ENCODE measurements at places on chromosomes 4 and X. TPM values are rescaled to one million over a fixed set of nuclear protein-coding genes. Genes with fewer than 3 reads are reported as not detected.

- H3K36me3 ChIP-seq: no peaks in the 10 kb centered on the region
- H3K27ac ChIP-seq: no peak overlapping the region
- DNase-seq: no peak
- no peak overlapping the region for H3K4me3 ChIP-seq
These were observed 109.6 kb downstream of the PCDH18 start for GRCh38 chr4:137422666-137423065.

DNA sequence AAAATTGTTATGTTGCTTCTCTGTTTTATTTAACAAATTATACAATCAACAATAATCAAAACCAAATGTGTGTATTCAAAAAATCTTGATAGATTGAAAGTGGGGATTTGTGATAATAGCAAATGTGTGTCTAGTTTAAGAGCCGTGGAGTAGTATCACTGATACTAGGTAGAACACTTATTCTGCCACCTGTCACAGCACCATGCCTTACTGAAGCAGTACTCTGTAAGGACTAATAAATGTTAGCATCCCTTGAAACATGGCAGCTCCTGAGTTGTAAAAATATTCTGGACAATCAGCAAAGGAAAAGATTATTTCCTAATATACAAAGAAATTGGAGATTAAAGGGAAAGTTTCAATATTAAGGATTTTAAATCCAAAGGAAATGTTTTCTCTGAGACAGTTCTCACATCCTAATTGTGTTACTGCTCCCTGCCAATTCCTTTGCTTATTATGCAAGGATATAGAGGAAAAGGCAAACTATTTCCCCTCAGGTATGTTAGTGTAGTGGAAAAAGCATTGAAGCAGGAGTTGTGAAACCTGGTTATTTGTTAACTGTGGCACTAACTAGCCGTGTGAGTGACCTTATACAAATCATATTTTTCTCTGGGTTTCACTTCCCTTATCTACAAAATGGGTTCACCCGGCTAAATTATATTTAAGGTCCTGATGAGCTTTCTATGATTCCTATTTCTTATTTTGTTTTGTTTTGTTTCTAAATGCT is 303.1 kb downstream of the ARHGAP24 start:
- no peaks in the 10 kb centered on the region for H3K36me3 ChIP-seq
- no peak overlapping the region for H3K4me3 ChIP-seq
- peak overlapping the region; percentile 31 for H3K27ac ChIP-seq
- H3K27me3 ChIP-seq: no peaks in the 10 kb centered on the region

Gene MCTS1
- 37.3 TPM for total RNA-seq

DNA sequence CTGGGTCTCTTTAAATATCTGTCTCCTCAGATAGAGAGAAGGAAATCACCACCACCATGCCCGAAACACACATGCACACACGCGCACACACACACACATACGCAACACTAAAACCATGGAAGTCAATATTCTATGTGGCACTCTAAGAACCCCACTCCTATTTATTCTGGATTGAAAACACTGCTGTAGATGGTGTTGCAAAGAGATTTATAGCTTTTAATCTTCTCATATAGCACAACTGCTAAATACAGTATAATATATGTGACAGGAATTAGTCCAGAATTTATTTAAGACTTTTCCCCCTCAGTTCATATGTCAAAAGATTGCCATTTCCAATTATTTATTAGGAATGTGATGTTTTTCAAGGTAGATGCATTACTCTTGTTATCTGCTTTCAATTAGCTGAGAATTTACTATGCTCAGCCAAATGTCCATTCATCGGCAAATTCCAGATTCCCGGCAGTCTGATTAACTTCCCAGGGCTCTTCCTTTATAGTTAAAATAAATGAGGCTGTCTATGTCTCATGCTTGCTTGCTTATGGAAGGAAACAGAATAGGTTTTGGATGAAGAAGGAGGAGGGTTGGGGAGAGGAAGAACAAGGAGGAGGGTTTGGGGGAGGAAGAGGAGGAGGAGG is 115.4 kb upstream of the NDP start:
- H3K4me3 ChIP-seq: no peak overlapping the region
- no peaks in the 10 kb centered on the region for H3K36me3 ChIP-seq

DNA sequence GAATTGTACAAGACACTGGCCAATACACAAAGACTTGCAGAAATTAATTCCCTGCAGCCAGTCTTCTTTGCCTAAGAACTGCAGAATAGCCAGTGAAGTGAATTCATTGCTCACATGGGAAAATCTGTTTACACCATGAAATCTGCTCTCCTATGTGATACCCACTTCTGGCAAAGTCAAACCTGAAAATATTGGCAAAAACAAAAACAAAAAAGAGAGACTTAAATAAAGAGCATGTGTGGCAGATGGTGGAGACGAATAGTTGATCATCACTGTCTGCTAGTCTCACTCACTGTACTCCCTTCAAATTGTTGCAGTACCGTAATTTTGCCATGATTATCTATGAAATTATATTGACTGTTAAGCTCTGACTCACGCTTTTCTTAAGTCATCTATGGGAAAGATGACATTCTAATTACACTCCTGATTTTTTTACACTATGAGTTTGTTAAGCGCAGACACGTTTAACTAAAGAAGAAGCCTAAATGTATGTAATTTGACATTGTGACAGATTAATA is 406.8 kb downstream of the PCDH7 start:
- no peaks in the 10 kb centered on the region for H3K27me3 ChIP-seq
- no peaks in the 10 kb centered on the region for H3K36me3 ChIP-seq
- no peak for DNase-seq
- no peaks in the 10 kb centered on the region for H3K4me1 ChIP-seq
- H3K27ac ChIP-seq: no peak overlapping the region
- no peak overlapping the region for H3K4me3 ChIP-seq

DNA sequence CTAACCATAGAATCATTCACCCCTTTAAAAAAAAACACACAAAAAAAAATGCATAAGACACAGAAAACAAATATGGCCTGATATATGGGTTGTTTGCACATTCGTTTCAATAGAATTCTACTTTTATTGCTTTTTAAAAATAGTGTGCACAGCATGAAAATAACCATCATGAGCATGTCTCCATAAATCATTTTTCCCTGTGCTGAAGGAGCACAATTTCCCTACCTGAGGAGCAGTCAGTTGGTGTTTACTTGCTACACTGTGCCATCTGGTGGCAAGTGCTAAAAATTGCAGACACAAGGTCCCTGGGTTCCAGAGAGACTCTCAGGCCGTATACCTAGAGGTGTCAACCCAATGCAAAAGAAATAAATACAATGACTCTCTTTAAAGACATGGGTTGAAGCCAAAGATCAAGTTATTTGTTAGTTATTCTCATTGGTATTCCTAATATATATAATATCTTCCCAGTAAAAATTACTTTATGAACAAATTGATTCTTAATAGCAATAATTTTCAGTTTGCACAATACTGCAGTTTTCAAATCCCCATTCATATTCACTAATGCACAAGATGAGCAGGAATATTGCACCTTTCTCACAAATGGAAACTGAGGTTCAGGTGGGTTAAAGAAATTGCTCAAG is 551.4 kb downstream of the IQCM start:
- no peaks in the 10 kb centered on the region for H3K36me3 ChIP-seq
- no peak overlapping the region for H3K4me3 ChIP-seq
- H3K4me1 ChIP-seq: no peaks in the 10 kb centered on the region

- no peaks in the 10 kb centered on the region for H3K36me3 ChIP-seq
- no peak overlapping the region for H3K27ac ChIP-seq
- no peaks in the 10 kb centered on the region for H3K4me1 ChIP-seq
- H3K27me3 ChIP-seq: no peaks in the 10 kb centered on the region
These were observed 7.6 kb upstream of the OGT start for GRCh38 chrX:71525316-71525715.

GRCh38 chr4:42633605-42634388 is 23.1 kb downstream of the ATP8A1 start:
- no peak overlapping the region for H3K27ac ChIP-seq
- DNase-seq: no peak

Measured in left lung (tissue), 14 donors.